ENCODE measurements at places on chromosomes 16 and 17.
A peak's percentile ranks its signal among the peaks of the same experiment; 100 is the strongest.

- no peak for DNase-seq
These were observed 85.3 kb downstream of the STXBP4 start for GRCh38 chr17:55053855-55054254.

DNA sequence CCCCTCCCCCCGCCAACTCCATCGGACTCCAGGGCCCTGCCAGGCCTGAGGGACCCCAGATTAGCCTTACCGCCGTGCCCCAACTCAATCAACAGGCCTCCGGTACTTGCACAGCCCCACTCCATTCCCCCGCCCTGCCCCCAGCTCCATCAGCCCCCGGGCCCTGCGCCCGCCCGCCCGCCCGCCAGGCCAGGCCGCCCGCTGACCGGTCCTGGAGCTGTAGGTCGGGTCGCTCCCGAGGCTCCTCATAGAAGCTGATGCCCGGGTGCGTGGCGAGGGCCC is 308 bp downstream of the GTF3C1 start:
- no peak for DNase-seq

GRCh38 chr17:78517421-78517820 is 59.8 kb downstream of the DNAH17 start:
- DNase-seq = no peak

DNA sequence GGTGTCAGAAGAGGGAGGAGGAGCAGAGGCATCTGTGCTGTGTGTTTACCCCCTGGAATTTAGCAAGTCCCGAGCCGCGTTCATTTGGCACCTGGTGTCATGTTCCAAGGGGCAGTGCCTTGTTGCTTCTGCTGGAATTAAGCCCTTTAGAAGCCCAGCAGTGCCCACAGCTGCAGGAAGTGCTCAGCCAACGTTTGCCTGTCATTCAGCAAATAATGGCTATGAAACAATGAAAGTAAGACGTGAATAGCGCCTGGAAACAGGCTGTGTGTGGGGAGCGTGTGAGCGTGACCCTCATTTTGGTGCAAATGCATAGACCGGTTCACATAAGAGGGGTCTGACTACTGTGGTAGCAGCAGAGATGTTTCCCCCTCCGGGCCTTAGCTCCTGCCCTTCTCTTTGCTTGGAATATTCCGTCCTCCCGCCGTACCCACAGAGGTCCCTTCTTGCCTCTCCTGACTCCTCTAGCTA is 5.8 kb upstream of the ATP2C2 start:
- DNase-seq = peak; percentile 85

DNA sequence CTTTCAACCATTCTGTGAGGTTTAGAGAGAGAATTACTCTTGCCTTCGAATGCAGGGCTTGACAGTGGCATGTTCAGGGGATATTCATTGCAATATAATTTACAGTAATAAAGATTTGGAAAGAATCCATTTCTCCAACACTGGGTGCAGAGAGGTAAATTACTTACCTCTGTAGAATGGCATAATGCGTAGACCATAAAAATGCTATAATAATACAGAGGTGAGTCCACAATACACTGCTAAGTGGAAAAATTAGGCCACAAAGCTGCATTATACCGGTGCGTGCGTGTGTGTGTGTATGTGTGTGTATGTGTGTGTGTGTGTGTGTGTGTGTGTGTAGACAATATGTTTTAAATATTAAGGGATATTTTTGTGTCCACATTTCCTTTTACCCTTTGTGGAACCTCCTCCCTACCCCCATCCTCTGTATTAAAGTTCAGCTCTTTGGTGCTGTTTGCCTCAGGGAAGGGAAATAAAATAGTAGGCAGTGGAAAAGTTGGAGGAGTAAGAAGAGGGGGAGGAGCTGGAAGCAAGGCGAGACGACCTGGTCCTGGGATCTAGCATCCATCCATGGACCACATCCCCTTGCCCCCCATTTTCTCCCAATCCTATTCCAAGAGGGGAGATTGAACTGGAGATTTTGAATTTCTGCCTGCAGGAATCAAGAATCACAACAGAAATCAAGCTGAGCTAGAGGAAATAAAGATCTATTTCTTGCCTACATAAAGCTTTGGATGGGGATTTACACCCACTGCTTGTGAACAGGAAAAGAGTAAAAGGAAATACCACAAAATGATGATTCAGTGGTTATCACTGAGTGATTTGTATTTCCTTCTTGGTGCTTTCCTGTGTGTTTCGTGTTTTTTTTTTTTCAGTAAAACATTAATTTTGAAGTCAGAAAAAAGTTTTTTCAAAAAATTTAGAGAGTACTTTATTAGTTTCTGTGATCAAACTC is 124.8 kb downstream of the RGS9 start:
- DNase-seq = no peak

- DNase-seq = peak; percentile 41
These were observed at the start of gene USP43 for GRCh38 chr17:9644910-9645751. Gene USP43, plus strand, starts transcription at chr17:9645517. Its CDS starts 116 bp downstream, at chr17:9645633.

DNA sequence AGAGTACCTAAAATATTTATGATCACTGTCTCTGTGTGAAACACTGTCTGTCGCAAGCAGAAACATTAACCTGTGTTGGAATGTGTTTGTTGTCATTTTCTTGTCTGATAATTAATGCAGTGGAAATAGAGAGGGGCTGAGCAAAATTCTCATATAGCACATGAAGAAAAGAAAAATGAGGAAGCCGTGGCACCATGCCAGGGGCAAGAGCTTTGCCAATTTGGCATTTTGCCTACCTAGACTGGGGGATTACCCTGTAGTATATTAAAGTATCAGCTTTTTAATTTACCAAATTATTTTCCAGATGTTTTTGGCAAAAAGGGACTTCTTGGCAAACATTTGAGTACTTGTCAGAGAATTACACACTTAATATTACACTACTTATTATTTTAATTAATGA is 1326.6 kb upstream of the GOT2 start:
- DNase-seq = no peak

GRCh38 chr17:33204701-33205100 is 88.4 kb downstream of the ASIC2 start:
- DNase-seq = no peak

DNA sequence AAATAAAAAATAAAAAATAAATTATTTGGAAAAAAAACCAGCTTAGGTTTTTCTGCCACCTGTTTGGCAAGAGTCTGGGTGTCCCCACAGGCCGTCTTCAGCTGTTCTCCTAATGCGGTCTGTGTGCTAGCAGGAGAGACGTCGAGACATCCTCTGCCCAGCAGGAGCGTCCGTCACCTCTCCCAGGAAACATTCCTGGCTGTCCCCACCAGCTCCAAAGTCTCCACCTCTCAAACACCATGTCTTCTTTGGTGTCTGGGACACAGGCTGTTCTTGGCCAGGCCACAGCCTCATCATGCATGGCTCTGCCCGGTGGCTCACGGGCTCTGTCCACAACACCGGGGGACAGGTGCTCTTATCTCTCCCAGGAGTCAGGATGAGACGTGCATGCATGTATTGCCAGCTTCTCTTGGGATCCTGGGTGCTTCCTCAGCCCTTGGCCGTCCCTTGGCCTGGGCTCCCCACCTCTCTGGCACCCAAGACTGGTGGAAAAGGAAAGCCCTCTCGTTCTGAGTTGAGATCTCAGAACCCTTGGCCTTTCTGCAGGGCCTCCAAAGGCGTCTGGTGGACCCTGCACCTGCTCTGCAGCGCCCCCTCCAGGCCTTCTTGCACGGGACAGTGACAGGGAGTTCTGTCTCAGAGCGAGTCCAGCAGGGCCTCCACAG is 84.9 kb upstream of the CBX4 start:
- DNase-seq = peak; percentile 90

DNA sequence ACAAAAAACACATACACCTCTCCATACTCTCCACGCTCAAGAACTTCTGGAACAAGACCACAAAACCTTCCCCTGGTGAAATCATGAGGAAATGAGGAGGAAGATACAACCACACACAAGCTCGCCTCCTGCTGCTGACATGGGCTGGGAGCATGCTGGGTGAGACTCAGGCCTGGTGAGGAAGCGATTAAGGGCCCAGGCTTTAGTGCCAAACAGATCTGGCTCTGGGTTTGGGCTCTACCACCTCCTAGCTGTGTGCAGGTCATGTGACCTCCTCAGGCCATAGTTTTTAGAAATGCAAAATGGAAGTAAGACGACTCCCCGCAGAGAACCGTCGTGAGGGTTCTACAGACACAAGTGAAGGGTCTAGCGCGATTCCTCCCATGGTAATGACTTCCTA is 41.3 kb downstream of the VAC14 start:
- no peak for DNase-seq

DNA sequence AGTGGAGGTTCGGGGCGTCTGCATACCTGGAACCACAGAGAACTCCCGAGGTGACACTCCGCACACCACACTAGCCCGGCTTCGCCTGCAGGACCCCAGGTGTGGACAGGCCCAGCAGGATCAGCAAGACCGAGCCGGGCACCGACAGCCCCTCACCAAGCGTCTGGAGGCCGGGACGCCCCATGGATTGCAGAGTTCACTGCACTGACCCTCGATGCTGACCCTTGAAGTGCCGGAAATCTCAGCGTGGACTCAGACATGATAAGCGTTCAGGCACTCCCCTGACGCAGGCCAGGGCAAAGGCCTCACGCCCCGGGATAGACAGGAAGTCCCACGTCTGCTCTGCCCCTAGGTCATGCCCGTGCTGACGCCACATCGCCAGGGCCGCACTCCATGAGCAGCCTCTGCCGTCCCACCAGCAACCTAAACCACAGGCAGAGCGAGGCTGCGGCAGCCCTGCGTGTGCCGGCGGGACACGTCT is 26.0 kb downstream of the ACSF3 start:
- no peak for DNase-seq

DNA sequence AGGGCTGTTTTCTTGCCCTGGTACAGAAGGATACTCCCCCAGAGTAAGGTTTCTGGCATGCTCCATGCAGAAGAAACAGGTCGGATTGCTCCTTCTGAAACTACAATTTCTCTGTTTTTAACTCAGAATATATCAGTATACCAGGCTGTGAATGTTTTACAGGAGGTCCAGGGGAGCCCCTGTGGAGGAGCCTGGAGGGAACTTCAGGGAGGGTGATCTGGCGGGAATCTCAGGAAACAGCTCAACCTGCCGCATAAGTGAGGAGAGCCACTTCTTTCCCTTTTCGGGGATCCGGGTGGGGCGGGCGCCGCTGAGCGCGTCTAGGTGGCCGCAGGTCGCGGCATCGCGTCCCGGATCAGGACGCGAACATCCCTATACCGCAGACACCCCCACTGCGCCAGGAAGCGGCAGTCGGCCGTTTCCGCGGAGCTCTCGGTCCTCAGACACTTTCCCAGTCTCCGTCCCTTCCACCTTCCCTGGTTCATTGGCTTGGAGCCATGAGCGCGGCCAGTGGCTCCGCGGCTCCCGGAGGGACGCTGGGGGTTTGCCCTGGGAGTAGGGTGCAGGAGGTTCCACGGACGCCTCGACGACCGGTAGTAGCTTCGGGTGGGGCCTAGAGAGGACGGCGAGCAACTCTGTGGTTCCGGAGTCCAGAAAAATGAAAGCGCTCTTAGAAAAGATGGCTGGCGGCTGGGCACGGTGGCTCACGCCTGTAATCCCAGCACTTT is 3.1 kb upstream of the ZNF764 start:
- DNase-seq = peak; percentile 16

DNA sequence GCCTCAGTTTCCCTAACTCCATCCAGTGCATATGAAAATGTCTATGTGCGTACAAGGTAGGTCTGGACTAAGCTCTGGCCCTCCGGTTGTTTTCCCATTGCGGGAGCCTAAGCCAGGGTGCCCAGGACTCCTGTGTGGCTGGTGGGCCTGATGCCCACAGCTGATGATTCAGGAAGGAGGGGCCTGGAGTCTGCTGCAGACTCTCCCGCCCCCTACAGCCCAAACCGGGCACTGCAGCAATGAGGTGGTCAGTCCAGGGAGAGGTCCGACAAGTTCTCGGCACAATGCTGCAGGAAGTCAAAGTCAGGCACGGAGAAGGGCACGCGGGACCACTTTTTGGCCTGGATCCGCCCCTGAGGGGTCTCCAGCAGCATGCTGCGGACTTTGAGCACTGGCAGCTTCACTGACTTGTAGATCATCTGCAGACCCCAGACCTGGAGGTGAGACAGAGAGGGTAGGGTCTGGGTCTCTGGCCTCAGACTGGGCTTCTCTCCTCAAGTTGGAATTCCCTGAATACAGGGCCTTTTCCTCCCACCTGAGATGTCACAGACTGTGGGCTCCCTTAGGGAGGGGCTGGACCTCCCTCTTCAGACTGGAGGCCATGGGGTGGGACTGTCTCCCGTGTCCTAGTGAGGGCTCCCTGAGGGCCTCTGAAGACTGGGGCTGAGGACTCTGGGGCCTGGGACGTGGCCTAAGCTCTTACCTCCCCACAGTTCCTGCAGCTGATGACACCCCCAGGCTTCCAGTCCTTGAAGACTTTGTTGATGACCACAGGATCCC is 3.4 kb upstream of the ZNF385C start:
- DNase-seq = peak; percentile 79

GRCh38 chr17:45854209-45854608 is 9.5 kb downstream of the SPPL2C start:
- no peak for DNase-seq

- no peak for DNase-seq
These were observed 109.7 kb downstream of the KIF2B start for GRCh38 chr17:53932386-53932785.

DNA sequence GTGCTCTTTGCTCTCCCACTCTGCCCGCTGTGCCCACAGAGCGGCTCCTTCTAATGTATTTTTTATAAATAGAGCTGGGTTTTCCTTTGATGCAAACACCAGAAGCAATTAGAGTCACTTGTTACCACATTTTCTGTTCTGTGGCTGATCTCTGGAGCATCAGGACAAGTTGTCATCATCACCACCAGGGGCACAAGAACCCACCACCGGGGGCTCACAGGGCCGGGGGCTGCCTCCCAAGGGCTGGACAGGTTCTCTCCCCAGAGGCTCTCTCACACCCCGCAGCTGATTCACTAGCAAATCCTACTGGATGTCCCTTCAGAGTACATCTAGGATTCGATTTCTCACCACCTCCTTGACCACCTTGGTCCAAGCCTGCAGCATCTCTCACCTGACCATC is 18.5 kb downstream of the C16orf82 start:
- peak; percentile 36 for DNase-seq

GRCh38 chr16:78563905-78564304 is 464.5 kb downstream of the WWOX start:
- DNase-seq = no peak

DNA sequence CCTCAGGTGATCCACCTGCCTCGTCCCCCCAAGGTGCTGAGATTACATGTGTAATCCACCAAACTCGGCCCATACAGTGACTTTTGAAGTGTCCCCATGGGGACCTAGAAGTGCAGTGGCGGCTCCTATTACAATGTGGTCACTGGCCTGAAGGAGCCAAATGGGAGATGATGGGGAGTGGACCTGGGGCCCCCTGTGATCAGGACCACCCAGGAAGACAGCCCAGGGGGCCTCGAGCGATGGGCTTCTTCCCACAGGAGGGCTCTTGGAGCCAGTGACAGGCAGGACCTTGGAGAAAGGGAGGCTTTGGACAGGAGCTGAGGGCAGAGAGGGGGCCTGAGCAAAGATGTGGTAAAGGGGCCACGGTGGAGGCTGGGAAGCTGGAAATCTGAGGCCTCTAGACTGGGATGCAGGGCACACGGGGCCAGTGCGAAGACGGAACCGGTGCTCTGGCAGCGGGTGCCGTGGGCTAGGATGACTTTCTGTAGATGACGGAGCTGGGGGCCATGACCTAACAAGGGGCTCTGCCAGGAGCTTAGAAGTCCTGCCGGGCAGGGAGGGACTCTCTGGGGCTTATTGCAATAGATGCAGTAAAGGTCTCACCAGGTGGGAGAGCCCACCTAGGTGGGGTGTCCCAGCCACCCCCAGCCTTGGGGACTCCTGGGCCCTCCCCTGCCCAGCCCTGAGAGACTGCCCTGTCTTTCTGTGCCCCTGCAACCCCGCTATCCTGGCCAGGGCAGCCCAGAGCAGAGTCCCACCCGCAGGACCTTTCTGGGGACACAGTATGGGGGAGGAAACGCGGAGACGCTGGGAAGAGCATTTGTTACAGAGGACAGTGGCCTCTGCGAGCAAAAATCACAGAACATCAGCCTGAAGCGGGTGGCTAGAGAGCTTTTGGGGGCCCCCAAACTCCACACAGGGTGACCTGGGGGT is 2.7 kb upstream of the C17orf99 start:
- DNase-seq = no peak

Data from neural progenitor cell (in vitro differentiated cells).